ENCODE measurements at places on chromosomes 12 and 14. TPM values are rescaled to one million over a fixed set of nuclear protein-coding genes. Genes with fewer than 3 reads are reported as not detected.

- DNase-seq, result no peak
Measured at GRCh38 chr12:95548056-95548538, 3.2 kb downstream of the USP44 start.

DNA sequence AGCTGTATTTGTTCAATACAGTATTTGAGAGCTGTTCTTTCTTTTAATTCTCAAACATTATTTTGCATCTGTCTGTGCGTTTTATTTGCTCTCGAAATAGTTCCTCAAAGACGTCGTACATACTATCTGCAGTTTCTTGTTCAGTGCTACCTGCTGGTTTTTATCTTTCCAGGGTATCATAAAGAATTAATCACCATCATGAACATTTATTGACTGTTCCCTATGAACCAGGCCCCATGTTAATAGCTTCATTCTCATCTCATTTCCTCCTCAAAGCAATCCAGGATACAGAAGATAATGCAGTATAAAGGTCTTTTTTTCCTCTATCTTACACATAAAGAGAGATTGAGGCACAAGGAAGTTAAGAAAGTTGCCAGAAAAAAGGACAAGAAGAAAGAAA is 211.8 kb downstream of the DACT1 start:
- no peak for DNase-seq

DNA sequence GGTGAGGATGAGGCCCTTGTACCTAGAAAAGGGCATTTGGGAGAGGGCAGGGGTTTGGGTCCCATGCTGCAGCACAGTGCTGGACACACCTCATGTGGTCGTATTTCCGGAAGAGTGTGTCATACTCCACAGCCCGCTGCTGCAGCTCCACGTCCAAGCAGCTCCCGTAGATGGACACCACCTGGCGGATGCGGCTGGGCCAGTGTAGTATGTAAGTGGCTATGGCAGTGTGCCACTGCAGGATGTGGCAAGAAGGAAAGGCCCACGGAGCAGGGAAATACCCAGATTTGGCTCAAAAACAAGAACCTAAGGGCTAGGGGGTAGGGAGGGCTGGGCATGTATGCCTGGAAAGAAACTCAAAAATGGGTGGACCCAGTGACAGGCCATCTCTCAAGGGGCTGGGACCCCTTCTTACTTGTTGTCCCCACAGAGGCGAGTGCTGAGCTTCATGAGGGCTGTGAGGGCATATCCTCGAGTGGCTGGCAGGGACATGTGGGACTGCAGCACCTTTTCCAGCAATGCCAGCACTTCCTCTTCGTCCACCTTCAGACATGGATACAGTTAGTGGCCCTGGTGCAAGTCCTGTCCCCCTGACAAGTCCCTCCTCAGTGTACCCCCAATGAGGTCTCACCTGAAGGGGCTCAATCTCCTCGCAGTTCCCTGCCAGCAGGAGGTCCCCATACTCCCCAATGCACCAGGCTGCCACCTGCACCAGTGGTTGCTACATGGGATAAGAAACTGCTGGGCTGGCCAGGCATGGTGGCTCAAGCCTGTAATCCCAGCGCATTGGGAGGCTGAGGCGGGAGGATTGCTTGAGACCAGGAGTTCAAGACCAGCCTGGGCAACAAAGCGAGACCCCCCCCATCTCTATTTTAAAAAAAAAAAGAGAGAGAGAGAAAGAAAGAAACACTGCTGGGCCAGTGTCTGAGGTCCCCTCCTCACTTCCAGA is 5.4 kb downstream of the AP1G2 start:
- DNase-seq, result no peak

DNA sequence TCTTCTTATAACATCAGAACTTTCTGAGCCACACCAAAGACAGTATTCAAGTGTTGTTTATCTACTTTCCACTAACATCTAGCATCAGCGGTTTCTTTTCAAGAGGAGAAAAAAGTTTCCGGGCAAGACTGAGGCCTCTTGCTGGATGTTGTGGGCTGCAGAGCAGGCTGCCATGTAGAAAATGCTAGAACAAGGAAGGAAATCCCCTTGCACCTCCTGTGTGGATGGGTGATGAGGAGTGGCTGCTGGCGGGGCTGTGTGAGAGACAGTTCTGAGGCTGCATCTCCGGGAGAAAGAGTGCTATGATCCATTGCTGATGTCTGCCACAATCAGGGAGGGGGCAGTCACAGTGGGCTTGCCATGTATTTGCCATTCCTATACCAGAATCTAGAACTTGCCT is 37.8 kb upstream of the PPP1CC start:
- DNase-seq, result no peak

DNA sequence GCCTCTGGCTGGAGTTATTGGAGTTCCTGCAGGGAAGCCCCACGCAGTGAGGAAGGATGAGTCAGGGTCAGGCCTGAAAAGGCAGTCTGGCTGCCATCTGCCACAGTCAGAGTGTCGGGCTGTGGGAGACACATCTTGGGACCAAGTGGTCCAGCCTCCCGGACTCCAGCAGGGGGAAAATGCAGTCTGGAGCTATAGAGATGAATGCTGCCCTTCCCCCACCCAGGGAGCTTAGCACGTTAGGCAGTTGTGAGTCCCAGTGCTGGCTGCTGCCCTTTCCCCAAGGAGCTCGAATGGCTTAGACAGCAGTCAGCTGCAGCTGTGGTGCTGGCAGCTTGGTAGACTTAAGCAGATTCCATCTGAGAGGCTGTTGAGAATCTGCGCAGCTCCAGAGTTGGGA is 8.2 kb upstream of the NTS start:
- peak; percentile 50 for DNase-seq

- DNase-seq, result no peak
Measured at GRCh38 chr12:103640831-103641230, 53.8 kb downstream of the STAB2 start.

DNA sequence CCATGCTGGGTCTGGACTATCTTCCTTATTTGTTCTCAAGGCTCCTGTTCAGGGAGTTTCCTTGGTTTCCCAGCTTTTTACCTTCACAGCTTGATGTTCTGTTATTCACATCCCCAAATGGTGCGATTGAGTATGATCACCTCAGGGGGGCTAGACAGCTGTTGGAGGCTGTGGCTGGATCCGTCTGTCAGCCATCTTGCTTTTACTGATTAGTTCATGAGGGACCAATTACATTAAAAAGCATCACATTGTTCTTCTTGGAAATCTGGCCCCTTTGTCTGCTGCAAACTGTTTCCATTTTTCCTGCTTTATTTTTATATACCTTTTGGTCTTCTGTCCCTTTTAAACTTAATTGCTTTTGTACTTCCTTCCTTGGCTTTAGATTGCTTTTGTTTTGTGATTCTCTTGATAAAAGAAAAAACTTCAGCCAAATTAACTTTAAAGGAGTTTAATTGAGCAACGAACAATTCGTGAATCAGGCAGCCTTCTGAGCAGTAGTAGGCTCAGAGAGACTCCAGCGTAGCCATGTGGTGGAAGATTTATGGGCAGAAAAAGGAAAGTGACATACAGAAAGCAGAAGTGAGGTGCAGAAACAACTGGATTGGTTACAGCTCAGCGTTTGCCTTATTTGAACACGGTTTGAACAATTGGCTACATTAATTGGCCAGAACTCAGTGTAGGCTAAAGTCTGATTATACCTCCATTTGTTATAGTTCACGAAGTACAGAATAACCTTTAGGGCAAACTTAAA is 208.7 kb downstream of the AEBP2 start:
- DNase-seq, result no peak

GRCh38 chr14:94144765-94145164 is 15.4 kb upstream of the IFI27L2 start:
- no peak for DNase-seq

DNA sequence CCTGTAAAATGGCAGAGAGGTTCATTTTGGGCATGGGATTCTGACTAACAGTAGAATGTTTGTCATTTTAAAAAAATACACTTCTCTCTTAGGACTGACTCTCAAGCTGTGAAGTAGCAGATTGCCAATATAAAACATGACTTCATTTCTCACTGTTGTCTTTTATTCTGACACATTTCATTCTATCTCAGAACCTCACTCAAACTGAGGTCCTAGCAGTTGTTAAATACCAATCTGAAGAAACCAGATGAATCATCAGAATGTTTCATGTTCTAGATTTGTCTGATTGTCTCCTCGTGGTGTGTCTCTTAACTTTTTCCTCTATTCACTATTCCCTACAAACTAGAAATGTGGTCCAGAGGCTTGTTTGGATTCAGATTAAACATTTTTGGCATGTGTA is 276.5 kb upstream of the NPAS3 start:
- DNase-seq, result no peak

DNA sequence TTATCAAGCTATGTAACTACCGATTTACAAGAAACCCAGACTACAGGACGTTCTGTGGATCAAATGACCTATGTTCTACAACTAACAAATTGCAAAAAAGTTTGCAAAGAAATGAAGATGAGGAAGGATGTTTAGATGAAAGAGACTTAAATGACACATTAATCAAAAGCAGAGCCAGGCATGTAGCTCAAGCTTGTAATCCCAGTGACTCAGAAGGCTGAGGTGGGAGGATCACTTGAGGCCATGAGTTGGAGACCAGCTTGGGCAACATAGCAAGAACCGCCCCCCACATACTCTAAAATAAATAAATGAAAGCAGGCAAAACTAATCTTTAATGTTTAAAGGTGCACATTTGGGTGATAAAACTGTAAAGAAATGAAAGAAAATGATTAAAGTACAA is 331.9 kb downstream of the BTG1 start:
- DNase-seq, result no peak

TRPV4 gene
- 0.35 TPM for total RNA-seq

KRT83 gene
- not detected for total RNA-seq

OTUB2 gene
- 0.56 TPM for total RNA-seq
